Stimulated activated CD4-positive, alpha-beta T cell treated with anti-CD3 and anti-CD28 coated beads, TNF-alpha, amount 100 ng/mL, for 24 hours (primary cell): ENCODE measurements at places on chromosomes 16 and 17.

DNA sequence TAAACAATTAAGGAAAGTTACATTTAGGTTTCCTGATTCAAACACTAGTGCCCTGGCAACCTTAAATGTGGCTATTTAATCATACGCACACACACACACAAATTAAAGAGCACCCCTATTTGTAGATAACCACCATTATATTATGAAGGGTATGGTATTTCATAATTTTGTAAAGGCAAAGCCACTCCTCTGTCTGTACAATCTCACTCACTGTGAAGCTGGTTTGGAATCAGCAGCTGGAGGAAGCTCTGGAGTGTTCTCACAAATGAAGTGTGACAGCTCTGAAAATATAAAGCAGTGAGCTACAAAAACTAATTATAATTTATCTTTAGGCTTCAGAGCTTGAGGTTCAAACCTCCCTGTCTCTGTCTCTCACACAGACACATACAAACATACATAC is 57.9 kb upstream of the KCNJ16 start:
- no peak for DNase-seq

GRCh38 chr16:84361546-84361945 is 6.8 kb upstream of the ATP2C2 start:
- no peak for DNase-seq

DNA sequence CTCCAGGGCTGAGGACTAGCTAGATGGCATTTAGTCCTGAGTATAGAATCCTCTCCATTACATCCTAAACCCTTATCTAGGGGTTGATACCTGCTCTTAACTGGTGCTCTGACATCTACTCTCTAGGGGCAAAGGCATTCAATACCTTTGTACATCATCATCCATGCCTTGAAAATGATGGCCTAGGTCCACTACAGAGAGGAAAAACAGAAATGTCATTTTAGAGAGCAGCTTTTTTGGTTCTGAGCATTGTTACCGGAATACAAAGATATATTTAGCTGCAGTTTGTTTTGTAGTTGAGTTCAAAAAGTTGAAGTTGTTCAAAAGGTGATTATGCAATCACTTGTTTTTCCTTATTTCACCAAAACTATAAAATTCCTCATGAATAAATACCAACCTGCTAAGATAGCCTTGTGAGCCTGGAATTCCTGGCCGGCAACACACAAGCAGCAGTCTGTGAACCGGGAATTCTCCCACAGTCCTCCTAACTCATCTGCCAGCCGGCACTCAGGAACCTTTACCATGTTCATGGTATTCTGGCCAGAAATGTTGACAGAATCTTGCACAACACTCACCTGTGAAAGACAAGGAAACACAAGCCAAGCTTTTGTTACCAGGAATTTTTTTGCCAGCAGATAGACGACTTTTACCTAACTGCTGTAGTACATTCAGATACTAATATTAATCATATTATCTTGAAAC is 35.4 kb downstream of the NXPH3 start:
- DNase-seq, result no peak

DNA sequence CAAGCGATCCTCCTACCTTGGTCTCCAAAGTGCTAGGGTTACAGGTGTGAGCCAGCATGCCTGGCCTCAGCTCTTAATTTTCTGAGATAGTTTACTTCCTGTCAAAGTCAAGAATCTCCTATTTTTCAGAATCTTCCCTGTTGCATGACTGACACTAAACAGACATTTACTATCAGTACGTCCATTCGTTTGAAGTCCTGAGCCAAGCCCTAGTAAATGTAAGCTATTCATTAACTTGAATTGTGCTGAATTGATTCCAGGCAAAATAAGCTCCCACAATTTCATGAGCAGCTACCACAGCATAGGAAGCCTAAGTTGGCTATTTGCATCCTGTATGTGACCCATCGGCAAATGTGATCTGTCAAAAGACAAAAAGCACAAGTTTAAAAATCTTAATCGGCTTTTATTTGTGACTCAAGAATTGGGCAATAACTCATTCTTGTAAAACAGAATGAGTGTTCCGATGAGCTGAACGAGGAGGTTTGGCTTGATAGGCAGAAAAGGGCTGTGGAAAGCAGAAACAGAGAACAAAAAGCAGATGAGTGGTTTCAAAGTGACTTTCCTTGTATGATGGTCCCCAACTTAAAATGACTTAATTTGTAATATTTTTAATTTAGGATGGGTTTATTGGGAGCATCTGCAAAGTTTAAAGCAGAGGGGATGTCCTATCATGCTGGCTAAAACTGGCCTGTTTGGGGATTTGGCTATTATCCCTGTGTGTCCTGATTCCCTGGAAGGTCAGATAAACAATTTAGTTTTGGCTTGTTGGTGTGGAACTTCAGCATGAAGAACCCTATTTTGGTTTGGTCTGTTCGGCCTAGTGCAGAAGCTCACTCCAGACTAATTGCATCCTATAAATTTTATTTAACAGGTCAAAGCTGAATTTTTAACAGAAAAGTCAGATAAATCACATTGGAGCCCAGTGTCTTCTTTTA is 14.2 kb downstream of the RNF112 start:
- no peak for DNase-seq

- DNase-seq, result no peak
Observed at GRCh38 chr16:52068447-52069074, 478.4 kb downstream of the TOX3 start.

DNA sequence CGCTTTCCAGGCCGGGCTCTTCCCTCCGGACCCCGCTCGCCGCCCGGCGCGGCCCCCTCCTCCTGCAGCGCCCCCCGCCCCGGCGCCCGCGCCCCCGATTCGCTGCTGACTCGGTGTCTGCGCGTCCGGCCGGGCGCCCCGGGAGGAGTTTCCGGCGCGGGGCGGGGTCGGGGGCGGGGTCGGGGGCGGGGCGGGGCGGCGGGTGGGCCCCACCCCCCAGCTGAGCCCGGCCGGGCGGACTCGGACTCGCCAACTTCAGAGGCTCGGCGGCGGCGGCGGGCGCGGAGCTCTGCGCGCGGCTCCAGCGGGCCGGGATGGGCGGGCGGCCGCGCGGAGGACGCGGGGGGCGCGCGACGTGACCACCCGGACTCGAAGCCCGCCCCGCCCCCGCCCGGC is at the start of gene METRNL:
Gene METRNL, plus strand, starts transcription at position 258 of the 396 bp plus-strand sequence. CDS start 207 bp downstream, outside the sequence.
- DNase-seq, result peak; percentile 18

- no peak for DNase-seq
Observed at GRCh38 chr17:41943492-41943891, 13.1 kb downstream of the ODAD4 start.

- DNase-seq, result no peak
Observed at GRCh38 chr16:56999409-57000270, 10.3 kb downstream of the NLRC5 start.

- DNase-seq, result no peak
Observed at GRCh38 chr16:50522324-50522723, 25.9 kb upstream of the NKD1 start.
